ENCODE measurements at places on chromosomes 3 and 15. TPM values are rescaled to one million over a fixed set of nuclear protein-coding genes. Genes with fewer than 3 reads are reported as not detected.

The AP3B2 gene
- total RNA-seq: not detected

The GUCA1C gene
- total RNA-seq: not detected

The CKMT1A gene
- 53.1 TPM for total RNA-seq

The ZBTB11 gene
- 12.7 TPM for total RNA-seq

The RFTN1 gene
- total RNA-seq: 5.7 TPM

The NTRK3 gene
- 0.80 TPM for total RNA-seq

The SELENOS gene
- total RNA-seq: 69.6 TPM

The PLCL2 gene
- total RNA-seq: 0.95 TPM

The ZCWPW2 gene
- 1.3 TPM for total RNA-seq

The CCDC33 gene
- not detected for total RNA-seq

DNA sequence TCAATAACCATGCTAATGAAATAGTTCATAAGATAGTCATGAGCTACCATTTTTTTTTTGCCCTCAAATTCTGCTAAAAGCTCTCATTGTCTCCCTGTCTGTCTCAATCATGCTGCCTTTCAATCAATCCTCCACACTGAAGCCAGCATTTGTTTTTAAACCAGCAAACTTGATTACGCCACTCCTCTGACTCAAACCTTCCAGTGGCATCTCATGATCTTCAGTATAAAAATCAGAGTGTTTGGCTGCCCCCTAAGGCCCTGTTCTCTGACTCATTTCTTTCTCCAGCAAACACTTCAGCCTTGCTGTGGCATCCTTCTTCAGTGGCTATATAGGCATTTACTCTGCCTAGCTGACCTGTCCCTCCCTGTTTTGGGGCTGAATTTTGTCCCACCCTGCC, 36.0 kb upstream of the EOMES start:
- no peak for DNase-seq

- DNase-seq: no peak
These were observed 469.6 kb downstream of the EDEM1 start for GRCh38 chr3:5657106-5657505.

GRCh38 chr3:25587526-25587925, 77.2 kb downstream of the TOP2B start:
- DNase-seq: no peak

DNA sequence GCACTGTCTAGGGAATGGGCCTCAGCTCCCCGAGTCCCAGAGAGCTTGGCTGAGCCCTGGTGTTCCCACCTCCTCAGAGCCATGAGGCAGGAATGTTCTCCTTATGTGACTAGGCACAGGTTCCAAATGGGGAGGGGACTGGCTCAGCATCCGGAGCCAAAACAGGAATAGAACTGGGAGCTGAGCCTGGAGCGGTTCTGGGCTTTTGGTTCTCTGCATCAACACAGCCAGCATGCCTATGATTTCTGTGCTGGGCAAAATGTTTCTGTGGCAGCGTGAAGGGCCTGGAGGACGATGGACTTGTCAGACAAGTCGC, at the start of gene FAM131A:
FAM131A (plus strand) TSS at position 202 of the 316 bp plus-strand sequence; CDS start at position 233, 31 bp downstream.
- no peak for DNase-seq

DNA sequence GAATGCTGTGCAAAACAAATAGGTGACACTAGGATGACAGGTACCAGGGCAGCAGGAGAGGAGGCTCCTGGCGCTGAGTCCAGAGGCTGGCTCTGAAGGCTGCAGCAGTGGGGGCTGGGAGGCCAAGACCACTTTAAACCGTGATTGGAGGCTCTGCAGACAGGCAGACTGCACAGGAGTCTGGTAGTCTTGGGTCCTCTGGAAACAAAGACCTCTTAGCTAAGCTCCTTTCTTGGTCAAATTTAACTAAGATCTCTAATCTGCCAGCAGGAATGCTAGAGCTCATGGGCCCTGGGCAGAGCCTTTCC, 4.4 kb upstream of the MUSTN1 start:
- no peak for DNase-seq

DNA sequence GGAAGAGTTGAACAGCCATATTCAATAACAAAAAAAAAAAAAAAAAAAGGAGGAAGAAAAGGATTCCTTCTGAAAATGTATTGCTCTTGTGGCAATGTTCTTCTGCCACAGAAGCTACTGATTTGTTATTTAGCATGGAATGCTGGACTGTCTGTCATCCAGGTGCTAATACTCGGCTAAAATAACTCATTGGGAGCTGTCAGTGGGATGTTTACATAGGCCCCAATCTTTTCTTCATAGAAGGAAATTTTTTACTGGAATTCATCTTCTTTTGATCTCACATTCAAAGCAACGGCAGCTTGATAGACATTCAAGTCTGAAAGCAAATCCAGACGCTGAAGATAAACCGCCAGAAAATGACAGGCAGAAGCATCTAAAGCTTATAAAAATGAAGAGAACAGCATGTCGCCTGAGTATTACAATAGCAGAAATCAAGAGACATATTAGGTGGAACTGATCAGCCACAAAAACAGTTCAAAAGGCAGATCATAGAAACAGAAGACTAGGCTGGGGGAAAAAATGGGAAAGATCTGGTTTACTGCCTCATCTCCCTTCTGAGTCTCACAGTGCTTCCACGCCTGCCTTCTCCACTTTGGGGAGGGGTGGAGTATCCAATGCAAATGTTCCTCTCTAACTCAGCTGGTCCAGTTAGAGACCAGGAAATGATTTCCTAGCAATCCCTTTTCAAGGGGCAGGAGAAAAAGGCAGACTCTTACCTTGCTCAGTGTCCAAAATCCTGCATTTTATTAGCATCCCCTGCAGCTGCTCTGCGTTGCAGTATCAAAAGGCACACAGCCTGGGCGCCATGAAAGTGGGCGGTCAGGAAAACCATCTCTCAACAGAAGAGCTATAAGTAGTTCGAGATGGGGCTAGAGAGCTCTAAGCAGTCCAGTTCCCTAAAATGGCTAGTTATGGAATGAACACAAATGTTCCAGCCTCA, 451.9 kb downstream of the FOXP1 start:
- no peak for DNase-seq

DNA sequence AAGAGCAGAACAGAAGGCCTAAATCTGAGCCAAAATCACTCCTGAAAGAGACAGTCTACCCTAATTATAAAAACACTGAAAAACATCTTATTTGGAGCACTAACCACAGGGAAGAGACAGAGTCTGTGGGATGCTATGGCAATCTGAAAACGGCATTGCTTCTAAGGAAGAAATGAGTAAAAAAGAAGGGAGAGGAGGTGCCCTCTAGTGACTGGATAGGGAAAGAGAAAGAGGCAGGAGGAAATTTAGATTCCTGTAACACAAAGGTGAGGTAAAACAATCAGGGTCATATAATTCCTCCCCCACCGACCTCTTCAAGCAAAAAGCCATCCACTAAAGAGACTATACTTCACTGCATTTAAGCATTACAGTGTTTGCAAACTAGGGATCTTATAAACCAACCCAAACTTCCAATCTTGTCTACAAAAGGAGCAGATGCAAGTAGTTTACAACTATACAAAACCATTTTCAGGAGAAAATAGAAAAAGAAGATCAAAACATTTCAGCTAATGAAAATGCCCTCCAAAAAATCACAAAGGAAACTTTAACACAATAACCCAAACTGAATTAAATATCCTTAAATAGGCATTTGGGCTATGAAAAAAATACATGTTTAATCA, 32.6 kb downstream of the HACD2 start:
- no peak for DNase-seq

DNA sequence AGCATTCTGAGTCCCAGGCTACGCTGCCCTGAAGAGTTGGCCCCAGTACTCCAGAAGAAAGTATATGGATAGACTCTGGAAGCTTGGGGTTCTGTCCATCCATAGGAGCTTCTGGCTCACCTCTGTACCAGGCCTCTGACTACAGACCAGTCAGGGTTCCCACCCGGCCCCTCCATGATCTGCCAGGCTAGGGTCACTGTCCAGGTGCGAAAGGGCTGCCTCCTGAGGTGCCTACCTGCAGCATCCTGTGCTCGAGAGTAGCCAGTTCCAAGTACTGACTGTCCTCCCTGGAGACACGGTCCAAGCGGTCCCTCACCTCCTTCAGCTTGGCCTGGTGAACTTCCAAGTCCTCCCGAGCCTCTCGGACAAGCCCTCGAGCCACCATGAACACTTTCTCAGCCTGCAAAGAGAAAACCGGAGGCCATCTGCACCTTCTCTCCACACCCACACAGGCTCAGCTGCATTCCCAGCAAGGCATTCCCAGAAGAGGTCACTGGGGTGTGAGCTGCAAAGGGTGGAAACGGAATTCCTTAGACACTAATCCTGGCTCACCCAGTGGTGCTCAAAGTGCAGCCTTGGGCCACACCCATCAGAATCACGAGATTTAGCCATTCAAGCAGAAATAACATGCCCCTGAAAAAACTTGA, 3.7 kb upstream of the PLXNB1 start:
- no peak for DNase-seq

GRCh38 chr3:74916696-74917095, 302.2 kb upstream of the CNTN3 start:
- DNase-seq: no peak

GRCh38 chr15:60941448-60941847, 287.7 kb downstream of the RORA start:
- DNase-seq: no peak

- DNase-seq: no peak
These were observed 19.3 kb downstream of the CCNB2 start for GRCh38 chr15:59124261-59124660.

DNA sequence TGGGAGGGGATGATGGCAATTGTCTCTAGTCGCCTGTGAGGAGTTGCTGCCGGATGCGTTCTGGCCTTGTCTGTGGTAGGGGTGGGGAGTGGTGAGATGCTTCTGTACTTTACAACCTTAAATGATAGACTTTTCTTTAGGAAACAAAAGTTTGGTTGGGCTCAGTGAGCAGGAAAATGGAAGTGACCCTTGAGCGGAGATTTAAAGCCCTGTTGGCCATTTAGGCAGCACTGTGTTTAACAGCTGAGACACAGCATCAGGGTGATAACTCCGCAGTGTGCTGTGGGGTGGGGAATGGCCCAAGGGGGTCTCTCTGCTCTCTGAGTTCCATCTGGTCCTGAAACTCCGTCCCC, 36.6 kb downstream of the SPSB4 start:
- no peak for DNase-seq

GRCh38 chr15:27541581-27541980, 557.5 kb downstream of the OCA2 start:
- DNase-seq: no peak

- DNase-seq: no peak
These were observed at the start of gene SLC49A4 for GRCh38 chr3:122794779-122795673. Gene SLC49A4 (plus strand): TSS chr3:122795069. CDS start chr3:122795193, 124 bp downstream.

GRCh38 chr3:10557781-10558373, 52.5 kb upstream of the ATP2B2 start:
- no peak for DNase-seq

GRCh38 chr15:48688493-48688892, 43.0 kb upstream of the FBN1 start:
- no peak for DNase-seq

DNA sequence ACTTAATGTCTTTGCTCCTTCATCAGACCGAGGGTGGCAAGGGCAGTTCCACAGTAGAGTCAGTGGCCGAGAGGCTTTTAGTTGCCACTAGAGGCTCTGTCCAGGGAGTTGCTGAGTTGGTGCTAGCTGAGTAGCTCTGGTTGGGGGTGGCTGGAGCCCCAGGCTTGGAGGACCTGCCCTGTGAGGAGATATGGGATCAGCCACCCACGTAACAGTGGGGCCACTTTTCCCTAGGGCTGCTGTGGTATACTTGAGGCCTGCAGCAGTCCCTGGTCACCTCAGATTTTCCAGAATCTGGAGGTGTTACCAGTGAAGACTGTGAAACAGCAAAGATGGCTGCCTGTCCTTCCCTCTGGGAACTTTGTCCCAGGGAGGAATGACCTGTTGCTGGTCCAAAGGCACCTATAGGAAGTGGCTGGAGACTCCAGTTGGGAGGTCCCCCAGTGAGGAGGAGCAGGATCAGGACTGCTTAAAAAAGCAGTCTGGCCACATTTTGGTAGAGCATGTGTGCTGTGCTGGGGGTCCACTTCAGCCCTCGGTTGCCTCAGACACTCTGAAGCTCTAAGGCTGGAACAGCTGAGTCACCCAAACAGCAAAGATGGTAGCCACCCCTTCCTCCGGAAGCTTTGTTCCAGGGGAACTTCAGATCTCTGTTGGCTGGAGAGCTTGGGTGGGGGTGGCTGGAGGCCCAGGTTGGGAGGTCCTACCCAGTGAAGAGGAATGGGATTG, 72.9 kb downstream of the AKAP13 start:
- no peak for DNase-seq

DNA sequence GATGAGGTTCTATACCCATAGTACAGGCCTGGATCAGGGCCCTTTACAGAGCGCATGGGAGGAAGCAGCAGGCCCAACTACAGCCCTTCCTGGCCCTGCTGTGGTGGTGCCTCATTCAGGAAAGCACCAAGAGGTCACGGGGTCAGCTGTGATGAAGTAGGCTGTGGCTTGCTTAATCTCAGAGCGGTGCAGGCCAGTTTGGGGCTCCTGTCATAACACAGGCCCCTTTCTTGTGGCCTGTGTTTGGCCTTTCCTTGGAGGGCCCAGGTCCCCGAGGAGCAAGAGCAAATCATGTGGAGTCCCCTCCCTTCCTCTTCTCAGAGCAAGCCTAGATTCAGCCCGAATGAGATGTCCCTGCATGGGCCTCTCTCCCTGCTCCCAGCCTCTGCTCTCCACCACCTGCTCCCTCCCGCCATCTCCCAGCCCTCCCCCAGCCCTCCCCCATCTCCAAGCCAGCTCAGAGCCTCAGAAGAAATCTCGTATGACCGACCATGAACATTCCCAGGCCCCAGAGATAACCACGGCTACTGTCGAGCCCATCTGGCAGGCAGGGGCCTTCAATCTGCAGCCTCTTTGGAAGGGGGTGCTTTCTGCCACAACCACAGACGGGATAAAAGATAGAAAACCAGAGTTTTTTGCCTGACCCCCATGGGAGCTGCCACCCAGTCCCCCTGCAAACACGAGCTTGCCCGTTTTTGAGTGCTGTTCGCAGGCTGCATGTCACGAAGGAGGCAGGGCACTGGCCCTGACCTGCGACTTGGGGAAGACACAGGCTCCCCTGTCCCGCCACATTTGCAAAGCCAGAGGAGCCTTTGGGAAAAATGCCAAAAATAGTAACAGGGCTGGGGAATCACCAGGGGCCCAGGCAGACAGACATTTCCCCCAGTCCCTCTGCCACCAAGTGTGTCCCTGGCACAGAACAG, 32.3 kb upstream of the DUSP7 start:
- DNase-seq: no peak

- DNase-seq: no peak
These were observed 577.7 kb downstream of the FOXP1 start for GRCh38 chr3:71005702-71006321.

GRCh38 chr3:21750080-21750696, 822 bp downstream of the ZNF385D start:
- no peak for DNase-seq

GRCh38 chr3:86788371-86788770, 202.6 kb downstream of the VGLL3 start:
- no peak for DNase-seq

- no peak for DNase-seq
These were observed 611 bp upstream of the USP19 start for GRCh38 chr3:49121132-49121736.

- DNase-seq: no peak
These were observed 203.6 kb downstream of the ROBO1 start for GRCh38 chr3:79564192-79564591.

DNA sequence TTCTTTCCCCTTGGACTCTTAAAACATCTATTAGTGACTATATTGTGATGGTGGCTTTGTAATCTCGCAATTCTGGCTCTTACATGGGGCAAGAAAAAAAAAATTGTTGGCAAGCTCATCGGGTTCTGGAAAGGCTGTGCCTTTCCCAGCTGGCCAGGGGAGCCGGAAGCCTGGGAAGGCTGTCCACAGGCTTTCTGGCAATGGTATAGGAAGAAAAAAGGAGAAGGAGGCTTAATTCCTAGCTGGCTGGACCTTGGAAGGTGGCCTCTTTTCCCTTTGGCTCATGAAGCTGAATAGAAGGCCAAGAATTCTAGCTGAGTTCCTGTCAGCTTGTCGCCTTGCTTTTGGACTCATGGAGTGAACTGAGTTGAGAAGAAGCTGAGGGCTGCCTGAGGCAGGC, 243.5 kb upstream of the SEMA6D start:
- no peak for DNase-seq

Measured in esophagus squamous epithelium (tissue), 5 donors.